ENCODE measurements at places on chromosomes 2 and 18. TPM values are rescaled to one million over a fixed set of nuclear protein-coding genes. Genes with fewer than 3 reads are reported as not detected.

AKAIN1 gene
- total RNA-seq = not detected

SS18 gene
- 88.2 TPM for total RNA-seq

LRP1B gene
- 0.89 TPM for total RNA-seq

ABHD1 gene
- 0.78 TPM for total RNA-seq

KCNE4 gene
- total RNA-seq = 9.1 TPM

KCNF1 gene
- total RNA-seq = 0.60 TPM

LRATD1 gene
- 27.5 TPM for total RNA-seq

TMEM247 gene
- not detected for total RNA-seq

KLHL30 gene
- total RNA-seq = 2.2 TPM

RAX gene
- not detected for total RNA-seq

AQP12B gene
- total RNA-seq = not detected

ARMC9 gene
- total RNA-seq = 16.0 TPM

BOLL gene
- not detected for total RNA-seq

IL36RN gene
- total RNA-seq = not detected

DNA sequence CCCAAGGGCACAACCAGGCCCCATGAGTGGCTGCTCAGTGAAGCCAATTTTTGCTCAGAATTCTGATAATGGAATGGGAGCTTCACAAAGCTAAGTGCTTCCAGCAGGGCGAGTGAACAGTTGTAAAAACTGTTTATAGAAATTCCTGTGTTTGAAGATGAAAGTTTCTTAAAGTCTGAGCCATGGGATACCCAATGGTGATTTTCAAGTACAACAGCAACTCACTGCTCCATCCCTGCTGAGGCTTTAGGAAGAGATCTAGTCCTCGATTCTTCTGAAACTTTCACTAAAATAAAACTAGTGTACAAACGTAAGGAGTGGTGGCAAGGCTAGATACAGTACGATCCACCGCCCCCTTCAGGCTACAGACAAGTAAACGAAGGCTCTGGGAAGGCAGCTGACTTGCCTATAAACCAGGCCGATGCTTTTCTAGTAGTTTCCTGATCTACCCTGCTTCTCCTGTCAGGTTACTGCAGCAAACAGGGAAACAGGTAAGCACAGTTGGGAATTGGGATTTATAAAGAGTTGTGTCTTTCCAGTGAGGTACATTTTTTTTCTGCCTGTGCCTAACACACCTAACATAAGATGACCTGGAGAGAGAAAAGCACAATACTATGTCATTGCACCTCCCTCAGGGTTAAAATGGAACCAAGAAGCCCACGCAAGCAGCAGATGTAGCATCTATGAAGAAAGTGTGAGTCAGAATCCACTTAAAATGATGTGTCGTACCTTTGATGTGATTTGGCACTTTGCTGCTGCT, 108.7 kb downstream of the UXS1 start:
- DNase-seq = no peak

- DNase-seq = no peak
Observed at GRCh38 chr2:7014174-7014640, 97.0 kb downstream of the RNF144A start.

DNA sequence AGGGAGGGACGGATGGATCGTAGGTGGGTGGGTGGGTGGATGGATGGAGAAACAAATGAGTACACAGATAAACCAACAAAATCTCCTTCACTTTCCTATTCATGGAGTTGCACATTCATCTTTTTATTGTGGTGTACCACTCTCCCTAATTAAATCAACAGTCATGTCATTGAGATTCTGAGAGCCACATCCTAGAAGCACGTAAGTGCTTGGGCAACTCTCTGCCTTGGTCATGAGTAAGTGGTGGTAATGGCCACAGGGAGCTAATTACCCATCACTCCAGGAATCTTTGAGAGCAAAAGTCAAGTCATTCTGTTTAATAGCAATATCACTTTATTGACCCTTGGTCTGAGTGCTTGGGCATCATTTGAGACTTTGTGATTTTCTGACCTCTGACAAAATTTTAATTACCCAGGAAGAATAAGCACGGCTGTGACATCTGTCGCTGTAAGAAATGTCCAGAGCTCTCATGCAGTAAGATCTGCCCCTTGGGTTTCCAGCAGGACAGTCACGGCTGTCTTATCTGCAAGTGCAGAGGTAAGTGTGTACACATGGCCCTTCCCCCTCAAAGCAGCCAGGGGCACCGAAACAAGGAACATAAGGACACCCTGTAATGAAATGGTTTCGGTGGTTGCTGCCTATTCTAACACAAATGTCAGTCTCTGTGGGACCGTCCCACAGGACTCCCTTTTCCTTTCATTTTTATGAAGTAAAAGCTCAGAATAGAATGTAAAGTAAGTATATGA, 85.9 kb downstream of the FEZ2 start:
- no peak for DNase-seq

GRCh38 chr2:31434911-31435310, 20.4 kb upstream of the XDH start:
- no peak for DNase-seq

- no peak for DNase-seq
Observed at GRCh38 chr18:55245211-55245614, 286.0 kb upstream of the CCDC68 start.

GRCh38 chr2:95353055-95353575, 49.4 kb upstream of the FAHD2A start:
- peak; percentile 33 for DNase-seq

GRCh38 chr2:176079831-176080539, 3.8 kb downstream of the EVX2 start:
- no peak for DNase-seq

DNA sequence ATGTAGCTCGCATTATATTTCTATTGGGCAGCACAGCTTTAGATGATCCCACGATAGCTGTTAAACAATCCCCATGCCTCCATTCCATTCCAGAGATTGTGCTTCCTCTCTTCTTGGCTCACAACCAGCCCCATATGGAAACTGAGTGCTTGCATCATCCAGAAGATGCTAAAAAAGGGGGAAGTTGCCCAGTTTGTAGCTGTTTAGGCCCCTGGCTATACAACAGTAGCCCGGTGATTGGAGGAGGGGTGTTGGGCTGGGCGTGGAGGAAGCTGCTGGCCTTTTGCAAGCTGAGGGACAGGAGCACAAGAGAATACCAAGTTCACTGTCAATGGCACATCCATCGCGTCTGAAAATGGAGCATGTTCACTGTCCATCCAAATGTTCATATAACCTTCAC, 360.2 kb downstream of the ALK start:
- DNase-seq = no peak

- no peak for DNase-seq
Observed at GRCh38 chr18:61597316-61597715, 264.1 kb downstream of the CDH20 start.

DNA sequence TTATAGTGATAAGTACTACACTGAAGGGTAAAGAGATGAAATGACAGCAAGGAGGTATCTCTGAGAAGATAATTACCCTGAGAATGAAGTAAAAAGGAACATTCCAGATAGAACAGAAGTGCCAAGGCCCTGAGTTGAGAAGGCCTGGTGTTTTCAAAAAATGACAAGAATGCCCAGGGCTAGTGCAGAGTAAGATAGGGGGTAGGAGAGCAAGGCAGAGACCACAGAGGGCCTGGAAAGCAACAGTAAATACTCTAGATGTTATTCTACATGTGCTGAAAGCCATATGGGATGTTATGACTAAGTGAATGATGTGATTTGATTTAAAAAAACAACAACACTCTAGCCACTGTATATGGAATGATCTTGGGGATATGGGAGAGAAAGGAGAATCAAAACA, 52.3 kb downstream of the BAZ2B start:
- DNase-seq = no peak

GRCh38 chr2:111624411-111625156, 259.4 kb downstream of the ANAPC1 start:
- DNase-seq = no peak

DNA sequence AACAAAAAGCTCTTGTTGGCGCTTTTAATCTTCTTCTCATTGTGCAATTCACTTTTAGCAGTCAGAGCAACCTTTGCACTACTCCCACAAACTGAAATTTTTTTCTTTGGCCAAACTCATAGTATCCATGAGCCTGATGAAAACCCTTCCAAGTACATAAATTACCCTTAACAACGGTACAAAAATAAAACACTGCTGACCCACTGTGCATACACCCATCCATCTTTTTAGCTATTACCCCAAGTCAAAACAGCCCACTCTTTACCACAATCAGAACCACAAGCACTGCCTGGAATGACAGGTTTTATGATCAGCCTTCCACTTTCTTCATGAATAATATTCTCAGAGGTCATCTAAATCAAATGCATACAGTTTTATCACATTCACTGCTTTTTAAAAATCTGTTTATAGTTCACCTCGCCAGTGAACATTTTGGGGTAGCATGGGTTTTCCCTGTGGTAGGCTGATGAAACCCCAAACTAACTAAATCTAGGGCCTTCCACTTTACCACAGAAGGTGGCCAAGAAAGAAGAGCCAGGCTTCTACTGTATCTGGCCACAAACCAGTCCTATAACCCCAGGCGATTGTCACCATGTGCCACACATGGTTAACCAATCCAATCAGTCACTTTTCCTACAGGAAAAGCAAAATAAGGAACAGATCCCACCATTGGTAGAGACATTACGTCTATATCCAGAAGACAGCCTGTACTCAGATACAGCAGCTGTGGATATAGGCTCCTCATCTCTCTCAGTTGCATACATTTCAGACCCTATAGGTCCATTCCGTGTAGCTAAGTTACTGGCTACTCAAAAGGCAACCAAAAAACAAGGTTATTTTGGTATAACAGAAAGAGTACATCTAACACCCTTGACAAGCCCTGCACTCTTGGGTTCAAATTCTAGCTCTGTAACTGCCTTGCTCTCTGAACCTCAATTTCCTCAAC, 171.3 kb downstream of the THADA start:
- DNase-seq = no peak

DNA sequence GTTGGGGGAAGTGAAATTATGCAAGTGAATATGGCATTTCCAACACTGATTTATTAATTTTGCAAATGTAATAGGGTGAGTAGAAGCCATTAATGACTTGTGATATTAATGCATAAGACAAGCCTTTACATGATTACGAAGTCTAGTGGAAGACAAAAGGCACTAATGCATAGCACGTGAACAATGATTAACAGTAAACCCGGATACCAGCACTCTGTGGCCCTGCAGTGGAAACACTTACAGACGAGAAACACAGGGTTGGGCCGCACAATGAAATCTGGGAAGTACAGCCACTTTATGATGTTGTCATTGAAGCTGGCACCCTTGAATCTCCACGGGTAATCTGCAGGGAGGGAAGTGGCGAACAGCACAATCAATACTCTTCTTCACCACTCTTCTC, 233.4 kb downstream of the NAPG start:
- no peak for DNase-seq

DNA sequence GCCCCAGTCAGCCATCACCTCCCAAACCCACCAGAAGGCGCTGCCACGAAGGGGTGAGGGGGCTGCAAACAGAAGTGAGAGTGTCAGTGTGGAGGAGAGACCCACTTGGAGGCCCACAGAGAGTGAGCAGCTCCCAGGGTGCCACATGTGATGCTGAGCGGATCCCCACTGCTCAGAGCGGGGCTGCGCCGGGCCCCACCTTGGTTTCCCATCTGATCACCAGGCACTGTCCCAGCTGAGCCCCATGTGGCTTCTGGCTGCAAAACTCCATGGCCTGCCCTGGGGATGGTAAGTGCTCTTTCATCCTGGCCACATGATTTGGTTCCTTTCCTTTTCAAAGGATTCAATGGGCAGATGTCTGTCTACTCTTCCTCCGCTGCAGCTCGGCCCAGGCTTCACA, 23.8 kb downstream of the SNORC start:
- DNase-seq = no peak

GRCh38 chr18:10319914-10320600, 134.4 kb upstream of the APCDD1 start:
- no peak for DNase-seq

DNA sequence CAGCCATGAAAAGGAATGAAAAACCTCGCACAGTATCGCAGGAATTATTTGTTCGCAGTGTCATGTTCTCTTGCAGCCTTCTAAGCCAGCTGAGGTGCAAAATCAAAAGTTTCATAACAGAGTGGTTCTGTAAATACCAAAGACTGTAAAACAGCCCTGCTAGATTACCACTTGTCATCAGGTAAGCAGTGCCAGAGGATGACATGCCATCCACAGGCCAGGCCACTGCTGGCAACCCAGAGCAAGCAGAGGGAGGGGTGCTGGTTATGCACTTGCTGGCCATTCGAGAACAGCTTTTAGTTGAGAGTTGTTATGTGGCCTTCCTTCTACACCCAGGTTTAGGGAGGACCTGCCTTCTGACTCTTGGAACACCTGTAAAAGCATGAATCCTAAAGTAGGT, 114.3 kb upstream of the MGAT5 start:
- no peak for DNase-seq

DNA sequence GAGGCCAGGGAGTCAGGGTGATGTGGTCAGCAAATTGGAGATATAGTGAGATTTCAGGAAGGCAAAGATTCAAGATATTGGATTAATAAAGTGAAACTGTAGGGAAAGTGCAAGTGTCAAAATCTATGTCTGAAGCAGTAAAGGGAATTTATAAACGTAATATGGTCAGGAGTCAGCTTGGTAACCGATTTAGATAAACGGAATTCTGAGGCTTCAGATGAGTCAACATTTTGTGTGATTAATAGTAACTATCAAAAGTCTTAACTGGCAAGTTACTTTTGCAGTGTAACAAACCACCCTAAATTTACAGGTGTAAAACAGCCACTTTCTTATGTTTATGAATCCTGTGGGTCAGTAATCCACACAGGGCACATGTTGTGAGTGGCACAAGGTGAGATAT, 10.9 kb downstream of the MTX2 start:
- DNase-seq = no peak

DNA sequence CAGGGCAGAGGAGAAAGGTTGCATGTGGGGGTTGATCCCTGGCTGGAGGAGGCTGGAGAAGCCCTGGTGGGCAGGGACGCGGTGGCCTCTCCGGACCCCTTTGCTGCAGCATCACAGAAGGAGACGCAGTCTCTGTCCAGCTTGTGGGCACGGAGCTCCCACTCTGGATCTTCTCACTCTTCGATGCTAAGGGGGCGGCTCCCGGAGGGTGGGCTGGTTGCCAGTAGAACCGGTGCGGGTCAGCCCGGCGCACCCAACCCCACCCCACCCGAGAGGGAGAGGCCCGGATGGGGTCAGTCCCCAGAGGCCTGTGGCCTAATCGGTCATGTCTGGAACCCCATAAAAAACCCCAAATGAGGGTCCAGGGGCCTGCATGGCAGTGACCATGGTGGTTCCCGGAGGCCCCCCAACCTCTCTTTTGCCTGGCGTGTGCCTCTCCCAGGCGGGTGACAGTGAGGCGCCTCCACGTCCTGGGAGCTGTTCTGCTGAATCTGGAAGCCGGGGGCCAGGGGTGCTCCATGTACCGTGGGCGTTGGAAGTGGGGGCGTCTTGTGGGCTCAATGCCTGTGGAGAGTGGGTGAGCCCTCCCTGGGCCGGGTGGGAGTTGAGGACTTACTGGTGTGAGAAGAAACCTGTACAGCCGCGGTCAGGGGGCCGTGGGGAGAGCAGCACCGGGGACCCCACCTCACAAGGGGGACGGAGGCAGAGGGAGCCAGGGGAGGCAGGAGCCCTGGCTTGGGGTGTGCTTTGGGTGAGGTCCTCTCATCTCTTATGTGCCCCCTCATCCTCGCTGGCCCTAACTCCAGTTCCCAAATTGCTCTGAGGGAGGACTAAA, 79.6 kb downstream of the RTP5 start:
- DNase-seq = no peak

All from ureter (tissue), 1 donor.